A673 (cell line): ENCODE measurements at places on chromosomes 6 and 20. TPM values are rescaled to one million over a fixed set of nuclear protein-coding genes. Genes with fewer than 3 reads are reported as not detected.

- no peaks in the 10 kb centered on the region for H3K27me3 ChIP-seq
- H3K36me3 ChIP-seq = peaks cover 97% of the 10 kb centered on the region
- no peak overlapping the region for H3K4me3 ChIP-seq
- H3K4me1 ChIP-seq = no peaks in the 10 kb centered on the region
These were observed 20.9 kb downstream of the DEK start for GRCh38 chr6:18243302-18243893.

DNA sequence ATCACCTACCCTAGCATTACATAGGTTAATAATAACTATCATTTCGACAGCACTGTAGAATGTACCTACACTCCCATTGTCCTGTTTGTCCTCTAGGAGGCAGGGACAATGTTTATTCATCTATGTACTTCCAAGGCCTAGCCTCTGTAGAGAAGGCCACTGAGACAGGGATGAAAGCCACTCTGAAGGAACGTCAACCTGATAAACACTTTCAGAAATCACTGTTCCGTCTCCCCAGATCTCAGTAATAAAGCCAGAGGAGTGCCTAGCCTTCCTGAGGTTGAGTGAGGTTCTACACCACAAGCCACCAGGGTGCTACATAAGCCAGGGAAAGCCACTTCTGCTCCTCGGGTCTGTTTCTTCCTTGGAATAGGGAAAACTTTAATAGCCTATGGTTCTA lies 44.8 kb downstream of the POPDC3 start:
- no peak overlapping the region for H3K27ac ChIP-seq
- H3K4me3 ChIP-seq = no peak overlapping the region
- DNase-seq = peak; percentile 11
- peaks cover 38% of the 10 kb centered on the region for H3K27me3 ChIP-seq
- no peaks in the 10 kb centered on the region for H3K36me3 ChIP-seq

Gene STMND1
- total RNA-seq = not detected in 2 replicates

- no peak overlapping the region for H3K4me3 ChIP-seq
- H3K4me1 ChIP-seq = no peaks in the 10 kb centered on the region
- DNase-seq = no peak
- H3K27ac ChIP-seq = no peak overlapping the region
- no peaks in the 10 kb centered on the region for H3K27me3 ChIP-seq
These were observed 285.4 kb upstream of the FLRT3 start for GRCh38 chr20:14622796-14623195.

DNA sequence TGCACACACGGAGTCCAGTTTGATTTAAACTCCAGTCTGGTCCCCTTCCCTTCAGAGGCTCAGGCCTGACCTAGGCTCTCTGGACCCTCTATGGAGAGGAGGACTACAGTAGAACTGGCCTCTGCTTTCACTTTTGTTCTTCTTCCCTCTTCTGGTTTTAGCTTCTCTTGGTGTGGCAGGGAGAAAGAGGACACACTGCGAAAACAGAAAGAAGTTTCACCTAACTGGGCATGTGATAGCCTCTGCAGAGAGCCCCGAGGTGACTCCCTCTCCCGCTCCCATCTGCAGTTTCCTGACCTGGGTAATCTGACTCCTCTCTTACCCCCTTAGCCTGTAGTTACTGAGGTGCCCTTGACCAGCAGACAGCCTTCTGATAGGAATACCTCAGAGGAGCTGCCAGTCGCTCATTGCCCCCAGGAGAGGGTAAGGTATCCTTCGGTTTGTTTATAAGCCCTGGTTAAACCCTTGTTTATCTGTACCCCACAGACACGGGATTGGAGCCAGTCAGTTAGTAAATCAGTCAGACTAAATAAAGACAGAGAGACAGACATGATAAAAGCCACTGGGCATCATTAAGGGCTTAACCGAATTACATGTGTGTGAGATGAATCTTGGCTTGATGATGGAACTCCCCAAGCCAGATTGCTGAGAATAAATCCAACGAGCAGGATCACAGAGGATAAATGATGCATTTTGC lies 12.0 kb upstream of the DTNBP1 start:
- no peak overlapping the region for H3K27ac ChIP-seq
- H3K4me3 ChIP-seq = no peak overlapping the region
- peaks cover 12% of the 10 kb centered on the region for H3K27me3 ChIP-seq

Gene MTFR2
- total RNA-seq = 10.1 and 12.6 TPM in 2 replicates

GRCh38 chr6:36358226-36358915 lies 21.7 kb upstream of the BNIP5 start:
- DNase-seq = no peak
- no peaks in the 10 kb centered on the region for H3K36me3 ChIP-seq
- H3K27me3 ChIP-seq = no peaks in the 10 kb centered on the region
- H3K4me3 ChIP-seq = no peak overlapping the region
- H3K4me1 ChIP-seq = no peaks in the 10 kb centered on the region

Gene PGC
- total RNA-seq = not detected in 2 replicates

- no peak overlapping the region for H3K27ac ChIP-seq
- peaks cover 51% of the 10 kb centered on the region for H3K27me3 ChIP-seq
- no peaks in the 10 kb centered on the region for H3K36me3 ChIP-seq
- H3K4me3 ChIP-seq = no peak overlapping the region
- no peaks in the 10 kb centered on the region for H3K4me1 ChIP-seq
- DNase-seq = no peak
These were observed 98.6 kb downstream of the RFX6 start for GRCh38 chr6:116975600-116975999.

DNA sequence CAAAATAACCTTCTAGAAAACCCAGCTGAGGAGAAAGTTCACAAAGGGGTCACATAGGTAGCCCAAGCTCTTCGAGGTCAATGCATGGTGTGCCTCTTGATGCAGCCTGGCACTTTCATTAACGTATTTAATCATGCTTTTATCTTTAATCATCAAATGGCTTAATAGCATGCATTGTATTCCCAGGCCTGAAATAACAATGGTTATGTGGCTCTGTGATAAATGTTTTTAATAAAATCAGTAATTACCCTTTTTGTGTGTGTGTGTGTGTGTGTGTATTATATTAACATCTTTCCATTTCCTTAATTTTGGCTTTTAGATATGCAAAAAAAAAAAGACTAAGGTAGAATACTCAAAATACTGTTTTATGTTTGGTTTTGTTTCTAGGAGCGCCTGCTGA lies 681.8 kb downstream of the PTPRT start:
- no peak overlapping the region for H3K4me3 ChIP-seq
- no peak overlapping the region for H3K27ac ChIP-seq
- no peak for DNase-seq
- no peaks in the 10 kb centered on the region for H3K36me3 ChIP-seq
- H3K4me1 ChIP-seq = no peaks in the 10 kb centered on the region

GRCh38 chr6:140204154-140204553 lies 829.7 kb upstream of the CITED2 start:
- H3K27me3 ChIP-seq = no peaks in the 10 kb centered on the region
- no peak overlapping the region for H3K27ac ChIP-seq
- H3K36me3 ChIP-seq = no peaks in the 10 kb centered on the region

Gene RAD21L1
- not detected in 2 replicates for total RNA-seq

DNA sequence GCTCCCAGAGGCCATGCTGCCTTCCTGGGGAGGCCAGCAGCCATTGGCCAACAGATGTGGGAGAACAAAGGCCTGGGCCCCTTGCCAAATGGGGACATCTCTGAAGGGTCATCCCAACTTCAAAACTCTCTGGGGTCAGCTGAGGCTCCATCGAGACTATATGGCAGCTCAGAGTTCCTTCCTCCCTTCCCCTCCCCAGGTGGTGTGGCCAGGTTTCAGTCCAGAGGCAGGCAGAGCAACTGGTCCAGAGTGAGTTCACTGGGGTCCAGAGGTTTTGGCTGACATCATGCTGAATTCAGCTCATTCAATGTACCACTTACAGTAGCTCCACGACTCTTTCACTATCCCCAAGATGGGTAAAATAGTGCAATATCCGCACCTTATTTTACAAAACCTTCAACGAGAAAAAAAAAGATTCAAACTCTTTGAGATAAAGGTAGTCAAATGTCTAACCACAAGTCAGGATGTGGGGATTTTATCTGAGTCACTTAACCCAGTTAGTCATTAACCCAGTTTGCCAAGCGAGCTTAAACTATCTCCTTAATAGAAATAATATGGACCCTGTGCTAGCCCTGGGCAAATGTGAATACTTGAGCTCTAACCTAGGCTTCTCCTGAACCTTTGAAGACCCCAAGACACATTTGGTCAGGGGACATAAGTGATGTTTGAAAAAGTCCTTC lies 108.4 kb upstream of the PLEKHG1 start:
- no peaks in the 10 kb centered on the region for H3K27me3 ChIP-seq
- H3K4me3 ChIP-seq = no peak overlapping the region
- no peaks in the 10 kb centered on the region for H3K4me1 ChIP-seq
- no peaks in the 10 kb centered on the region for H3K36me3 ChIP-seq
- H3K27ac ChIP-seq = no peak overlapping the region

Gene NFATC2
- total RNA-seq = 0.64 and 0.76 TPM in 2 replicates

DNA sequence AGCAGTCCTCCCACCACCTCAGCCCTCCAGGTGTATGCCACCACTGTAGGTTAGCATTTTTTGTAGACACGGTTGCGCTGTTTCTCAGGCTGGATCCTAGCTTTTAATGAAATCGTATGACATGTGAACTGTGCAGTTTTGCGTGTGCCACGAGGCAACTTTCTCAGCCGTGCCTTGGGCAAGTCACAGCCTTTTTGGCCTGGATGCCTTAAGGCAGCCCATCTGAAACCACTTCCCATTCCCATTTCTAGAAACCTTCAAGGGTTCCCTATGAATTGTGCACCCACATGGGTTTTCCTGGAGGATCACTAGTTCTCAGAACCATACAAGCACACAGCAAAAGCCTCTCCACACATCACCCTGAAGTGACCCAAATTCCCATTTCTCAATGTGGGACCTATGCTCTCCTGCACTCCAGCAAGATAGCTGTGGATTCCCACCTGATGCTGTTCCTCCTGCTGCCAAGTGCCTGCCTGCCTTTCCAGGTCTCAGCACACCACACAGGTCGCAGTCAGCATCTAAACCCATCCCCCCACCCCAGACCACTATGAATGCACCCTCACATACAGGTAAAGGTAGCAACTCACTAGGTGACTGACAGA lies 28.9 kb downstream of the SNX5 start:
- H3K36me3 ChIP-seq = peaks cover 41% of the 10 kb centered on the region
- peak overlapping the region; percentile 28 for H3K27ac ChIP-seq
- no peak for DNase-seq
- no peaks in the 10 kb centered on the region for H3K4me1 ChIP-seq

Gene CDH4
- total RNA-seq = 6.1 and 8.3 TPM in 2 replicates

Gene DNAH8
- total RNA-seq = not detected in 2 replicates

DNA sequence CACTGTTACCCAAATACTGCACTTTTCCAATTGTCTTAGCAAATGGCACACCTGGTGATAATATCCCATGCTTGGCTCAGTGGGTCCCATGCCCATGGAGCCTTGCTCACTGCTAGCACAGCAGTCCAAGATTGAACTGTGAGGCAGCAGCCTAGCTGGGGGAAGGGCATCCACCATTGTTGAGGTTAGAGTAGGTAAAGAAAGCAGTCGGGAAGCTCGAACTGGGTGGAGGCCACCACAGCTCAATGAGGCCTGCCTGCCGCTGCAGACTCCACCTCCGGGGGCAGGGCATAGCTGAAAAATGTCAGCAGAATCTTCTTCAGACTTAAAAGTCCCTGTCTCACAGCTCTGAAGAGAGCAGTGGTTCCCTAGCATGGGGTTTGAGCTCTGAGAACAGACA lies 9.2 kb upstream of the CST2 start:
- H3K27me3 ChIP-seq = no peaks in the 10 kb centered on the region
- no peaks in the 10 kb centered on the region for H3K4me1 ChIP-seq
- H3K36me3 ChIP-seq = no peaks in the 10 kb centered on the region
- no peak for DNase-seq

- H3K27me3 ChIP-seq = no peaks in the 10 kb centered on the region
- H3K4me3 ChIP-seq = no peak overlapping the region
- H3K27ac ChIP-seq = no peak overlapping the region
- peaks cover 61% of the 10 kb centered on the region for H3K36me3 ChIP-seq
- no peak for DNase-seq
These were observed 203.3 kb downstream of the PREX1 start for GRCh38 chr20:48624315-48625020.
